ENCODE measurements at places on chromosomes 12 and 14.

- DNase-seq = no peak
These were observed 183.8 kb downstream of the TMEM132C start for GRCh38 chr12:128450810-128451209.

- no peak for DNase-seq
These were observed 6.7 kb upstream of the TESC start for GRCh38 chr12:117105902-117106301.

- no peak for DNase-seq
These were observed 1.1 kb downstream of the TOGARAM1 start for GRCh38 chr14:44963044-44963528.

DNA sequence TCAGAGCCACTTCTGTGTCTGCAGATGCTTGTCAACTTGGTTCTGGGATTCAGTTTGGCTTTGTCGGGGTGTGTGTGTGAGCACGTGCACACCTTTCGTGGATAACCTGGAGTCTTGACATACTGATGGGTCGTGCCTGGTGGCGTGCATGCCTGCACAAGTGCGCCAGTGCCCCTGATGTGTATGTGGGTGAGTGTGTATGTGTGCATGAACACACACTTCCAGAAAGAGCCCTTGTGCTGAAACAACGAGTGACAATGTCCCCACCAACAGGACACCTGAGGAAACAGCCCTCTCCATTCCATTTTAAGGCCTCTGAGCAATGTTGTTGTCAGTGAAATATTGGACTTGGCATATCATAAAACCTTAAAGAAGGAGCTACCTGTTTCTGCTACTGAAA is 53.9 kb downstream of the SMUG1 start:
- no peak for DNase-seq

- no peak for DNase-seq
These were observed 62.6 kb downstream of the FBXL14 start for GRCh38 chr12:1531654-1532374.

GRCh38 chr12:103879878-103880277 is 38.8 kb upstream of the NT5DC3 start:
- no peak for DNase-seq

- DNase-seq = no peak
These were observed 1.2 kb downstream of the ANKRD9 start for GRCh38 chr14:102508410-102508773.

GRCh38 chr14:71341156-71341555 is 433.9 kb downstream of the PCNX1 start:
- DNase-seq = no peak

GRCh38 chr14:52551696-52552062 is 626 bp downstream of the TXNDC16 start:
- DNase-seq = peak; percentile 43

DNA sequence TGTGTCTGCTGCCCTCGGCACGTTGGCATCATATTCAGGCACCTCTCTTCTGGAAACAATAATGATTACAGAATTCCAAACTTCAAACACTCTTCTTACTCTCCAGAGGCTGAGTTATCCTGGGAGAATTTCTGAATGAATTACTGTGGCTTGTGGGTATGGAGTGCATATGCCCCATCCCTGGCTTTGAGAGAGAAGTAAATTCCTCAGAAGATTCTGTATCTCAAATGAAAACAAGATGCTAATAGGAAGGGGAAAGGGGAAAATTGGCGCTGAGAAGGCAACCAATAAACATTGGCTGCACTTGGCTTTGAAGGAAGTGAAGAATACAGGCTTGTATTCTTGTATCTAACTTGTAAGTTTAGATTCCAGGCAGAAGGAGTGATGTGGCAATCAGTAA is 132.0 kb upstream of the NOVA1 start:
- DNase-seq = no peak

GRCh38 chr12:46652692-46653091 is 173.1 kb downstream of the SLC38A4 start:
- no peak for DNase-seq

DNA sequence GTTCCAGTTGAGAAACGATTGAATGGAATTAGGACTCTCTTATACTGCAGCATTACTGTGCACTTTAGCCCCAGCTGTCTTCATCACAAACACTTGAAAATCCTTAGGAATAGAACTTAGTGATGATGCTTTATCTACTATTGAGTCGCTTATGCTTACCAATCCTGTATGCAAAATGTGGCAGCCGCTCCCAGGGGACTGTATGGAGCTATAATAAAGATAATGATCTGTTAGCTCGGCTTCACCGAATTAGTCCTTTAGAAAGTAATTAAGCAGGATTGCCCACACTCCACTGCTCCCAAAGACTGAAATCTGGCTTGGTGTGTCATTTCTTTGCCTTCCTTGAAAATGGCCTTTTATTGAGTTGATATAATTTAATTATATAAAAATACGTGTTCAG is 10.6 kb downstream of the EML1 start:
- DNase-seq = no peak

GRCh38 chr12:111937429-111937828 is 75.5 kb downstream of the TMEM116 start:
- no peak for DNase-seq

DNA sequence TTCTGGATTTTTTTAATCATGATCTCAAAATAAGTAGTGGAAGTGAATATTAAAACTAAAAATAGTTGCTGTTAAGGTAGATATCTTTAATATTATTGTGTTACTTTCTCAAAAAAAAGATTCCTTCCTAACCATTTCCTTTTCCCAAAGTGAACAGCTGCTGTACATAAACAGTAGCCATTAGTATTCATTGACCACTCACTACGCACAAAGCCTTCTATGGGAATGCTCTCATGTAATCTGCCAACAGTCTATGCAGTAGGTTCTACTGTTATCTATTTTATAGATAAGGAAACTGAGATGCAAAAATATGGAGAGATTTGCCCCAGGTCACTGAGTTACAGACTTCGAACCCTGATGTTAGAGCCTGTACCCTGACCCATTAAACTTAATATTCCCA is 32.1 kb downstream of the ZFP36L1 start:
- DNase-seq = no peak

DNA sequence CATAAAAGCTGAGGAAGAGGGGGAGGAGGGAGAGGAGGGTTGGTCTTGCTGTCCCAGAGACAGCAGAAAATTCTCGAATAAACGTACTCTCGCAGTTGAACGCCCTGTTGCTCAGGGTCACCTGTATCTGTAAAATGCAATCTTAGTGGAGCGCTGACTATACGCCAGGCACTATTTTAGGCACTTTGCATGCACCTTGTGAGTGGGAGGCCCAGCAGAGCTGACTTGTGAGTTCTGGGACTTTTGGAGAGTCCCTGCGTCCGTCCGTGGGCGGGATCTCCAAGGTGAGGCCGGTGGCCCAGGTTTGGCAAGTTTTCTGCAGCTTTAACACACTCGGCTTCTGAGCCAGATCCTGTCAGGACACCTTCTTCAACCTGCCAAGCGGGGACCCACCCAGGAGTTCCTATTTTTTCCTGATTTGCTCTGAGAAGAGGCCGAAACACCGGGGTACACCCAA is 32.5 kb upstream of the PLEKHG6 start:
- no peak for DNase-seq

DNA sequence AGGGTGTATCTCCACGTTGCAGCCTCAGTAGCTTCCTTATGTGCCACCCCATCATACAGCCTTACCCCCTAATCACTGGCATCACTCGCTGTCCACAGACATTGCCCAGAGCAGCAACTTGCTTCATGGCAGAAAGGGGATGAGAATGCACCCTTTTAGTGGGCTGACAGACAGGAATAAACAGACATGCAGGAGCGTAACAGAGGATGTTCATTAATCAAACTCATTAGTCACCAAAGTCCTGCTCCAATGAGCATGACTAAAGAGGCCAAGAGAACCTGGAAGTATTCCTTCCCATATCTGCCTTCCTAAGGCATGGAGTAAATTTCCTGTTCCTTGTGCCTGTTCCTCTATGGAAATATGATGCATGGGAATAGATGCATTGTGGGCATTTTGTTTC is 197.0 kb downstream of the PHLDA1 start:
- DNase-seq = no peak

GRCh38 chr12:11202811-11203210 is 16.1 kb upstream of the TAS2R42 start:
- no peak for DNase-seq

GRCh38 chr14:76386944-76387782 is 11.2 kb downstream of the ESRRB start:
- peak; percentile 72 for DNase-seq

DNA sequence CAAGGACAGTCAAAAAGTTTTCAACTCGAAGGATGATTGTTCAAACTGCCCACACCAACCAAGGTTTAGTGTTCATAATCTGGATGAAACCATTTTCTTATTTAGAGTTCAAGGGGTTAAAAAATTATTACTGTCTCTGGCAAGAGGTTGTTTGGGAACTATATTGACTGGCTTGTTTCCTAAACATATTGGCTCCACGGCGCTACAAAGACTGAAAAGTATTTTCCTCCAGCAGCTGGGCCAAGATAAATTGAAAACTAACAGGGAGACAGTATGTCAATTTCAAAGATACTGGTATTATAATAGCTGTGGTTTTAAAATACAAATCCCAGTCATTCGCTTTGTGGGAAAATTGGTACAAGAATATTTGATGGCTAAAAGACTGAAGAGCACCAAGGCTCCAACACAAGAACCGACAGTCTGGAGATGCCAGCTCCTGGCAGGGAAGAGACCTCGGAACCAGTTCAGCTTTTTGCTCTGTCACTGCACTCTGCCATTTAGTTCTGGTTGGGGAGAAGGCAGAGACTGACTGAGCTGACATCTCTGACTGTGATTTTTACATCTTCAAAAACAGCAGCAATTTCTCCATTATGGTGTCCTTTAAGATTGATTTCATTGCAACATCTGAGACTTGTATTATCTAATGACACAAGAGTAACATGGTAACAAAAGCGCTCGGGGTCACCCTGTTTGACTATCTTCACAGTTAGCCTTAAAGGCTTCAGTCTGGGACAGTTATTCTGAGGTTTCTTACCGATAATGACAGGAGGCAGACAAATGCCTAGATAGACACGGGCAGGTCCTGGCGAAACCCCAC is 62.0 kb downstream of the ST8SIA1 start:
- no peak for DNase-seq

GRCh38 chr14:94374116-94374515 is 14.3 kb downstream of the SERPINA1 start:
- no peak for DNase-seq

DNA sequence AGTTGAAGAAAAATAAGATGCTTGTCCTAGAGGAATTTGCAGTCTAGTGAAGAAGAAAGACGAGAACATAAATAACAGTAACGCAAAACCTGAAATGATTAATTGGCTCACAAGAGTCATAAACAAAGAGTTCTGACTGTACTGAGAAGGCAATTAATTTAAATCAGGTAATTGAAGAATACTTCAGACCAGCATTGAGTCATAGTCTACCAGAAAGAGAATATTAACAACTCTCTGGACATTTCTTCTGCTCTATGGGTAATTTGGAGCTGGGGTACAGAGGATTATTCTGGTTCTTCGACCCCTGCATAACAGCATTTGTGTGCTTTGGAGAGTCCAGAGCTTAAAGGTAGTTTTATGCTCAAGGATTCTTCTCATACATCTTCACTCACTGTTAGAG is 390.3 kb upstream of the DCN start:
- DNase-seq = no peak

DNA sequence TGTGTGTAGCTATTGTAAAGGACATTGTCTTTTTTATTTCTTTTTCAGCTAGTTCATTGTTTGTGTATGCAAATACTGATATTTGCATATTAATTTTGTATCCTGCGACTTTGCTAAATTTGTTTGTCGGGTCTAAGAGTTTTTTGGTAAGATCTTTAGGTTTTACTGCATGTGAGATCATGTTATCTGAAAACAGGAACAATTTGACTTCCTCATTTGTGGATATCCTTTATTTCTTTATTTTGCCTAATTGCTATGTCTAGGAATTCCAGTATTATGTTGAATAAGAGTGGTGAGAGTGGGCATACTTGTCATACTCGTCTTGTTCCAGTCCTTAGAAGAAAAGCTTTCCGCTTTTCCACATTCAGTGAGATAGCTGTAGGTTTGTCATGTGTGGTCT is 28.8 kb downstream of the SIX4 start:
- DNase-seq = no peak

GRCh38 chr12:19002216-19002615 is 127.3 kb upstream of the PLEKHA5 start:
- no peak for DNase-seq

DNA sequence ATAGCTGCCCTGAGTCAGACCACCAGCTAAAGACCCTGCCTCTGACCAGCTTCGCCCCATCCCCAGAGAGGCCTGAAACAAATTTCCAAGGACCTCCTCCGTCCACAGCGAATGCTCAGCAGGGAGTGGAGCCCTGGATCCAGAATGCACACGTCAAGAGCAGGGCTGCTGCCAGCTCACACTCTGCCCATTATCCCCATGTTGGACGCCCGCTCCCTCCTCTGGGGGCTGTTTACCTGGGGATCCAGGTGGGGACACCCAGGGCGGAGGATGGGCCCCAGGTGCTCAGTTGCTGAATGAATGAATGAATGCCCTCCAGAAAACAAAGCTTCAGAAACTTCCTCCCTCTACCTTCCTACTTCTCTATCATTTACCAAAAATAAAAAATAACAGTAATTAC is 18.1 kb downstream of the BCL11B start:
- no peak for DNase-seq

- DNase-seq = no peak
These were observed 2.6 kb downstream of the NAV3 start for GRCh38 chr12:77833329-77833728.

All from left kidney (tissue), 8 donors.